ENCODE measurements at places on chromosomes 1 and 21.
A peak's percentile ranks its signal among the peaks of the same experiment; 100 is the strongest.

DNA sequence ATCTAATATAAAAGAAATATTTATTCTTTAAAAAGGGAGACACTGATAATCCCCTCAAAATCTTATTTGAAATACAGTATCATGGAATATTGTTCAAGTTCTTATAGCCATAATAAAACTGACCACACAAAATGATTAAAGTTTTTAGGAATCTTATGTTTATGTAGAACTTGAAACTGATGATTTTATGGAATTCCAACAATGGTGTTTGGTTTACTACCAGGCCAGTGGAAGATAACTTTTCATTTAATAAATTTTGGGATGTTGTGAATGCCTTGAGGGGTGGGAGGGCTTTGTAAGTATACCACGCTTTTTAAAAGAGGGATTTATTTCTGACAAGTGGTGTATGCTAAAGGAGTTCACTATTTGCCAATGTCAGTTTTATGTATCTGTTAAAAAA, 87.7 kb downstream of the RAB3GAP2 start:
- no peak for DNase-seq

DNA sequence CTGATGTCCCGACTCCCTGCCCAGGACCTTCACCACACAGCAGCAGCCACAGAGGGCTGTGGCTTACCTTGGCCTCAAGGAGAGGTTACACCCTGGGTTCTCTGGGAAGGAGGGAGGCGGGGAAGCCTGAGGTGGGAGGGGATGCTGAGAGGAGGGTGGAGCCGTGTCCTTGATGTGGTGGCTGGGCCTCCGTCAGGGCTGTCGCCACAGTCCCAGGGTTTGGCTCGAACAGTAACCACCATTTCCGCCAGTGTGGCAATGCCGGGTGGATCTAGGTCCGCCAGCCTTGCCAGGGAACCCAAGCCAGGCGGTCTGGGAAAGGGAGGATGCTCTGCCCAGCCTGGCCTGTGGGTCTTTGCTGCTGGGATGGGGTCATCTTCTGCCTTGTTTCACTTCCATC, 18.4 kb upstream of the CDCA8 start:
- DNase-seq, result no peak

GRCh38 chr1:62294261-62294660, 25.0 kb downstream of the KANK4 start:
- no peak for DNase-seq

DNA sequence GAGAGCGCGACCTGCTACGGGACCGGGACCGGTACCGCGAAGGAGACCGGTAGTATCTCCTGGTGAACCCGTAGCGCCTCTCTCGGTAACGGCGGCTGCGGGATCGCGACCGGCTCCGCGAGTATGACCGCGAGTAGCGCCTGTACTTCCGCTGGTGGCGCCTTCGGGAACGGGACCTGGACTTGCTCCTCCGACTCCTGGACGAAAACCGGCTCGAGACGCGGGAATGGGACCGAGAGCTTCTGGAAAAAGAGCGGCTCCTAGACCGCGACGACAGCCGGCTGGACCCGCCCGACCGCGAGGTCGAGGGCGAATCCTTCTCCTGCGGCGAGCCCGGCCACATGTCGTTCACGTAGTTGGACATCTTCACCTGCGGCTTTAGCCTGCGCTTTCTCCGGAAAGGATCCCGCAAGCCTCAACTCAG, 642 bp downstream of the RSRP1 start:
- DNase-seq, result no peak

- DNase-seq, result no peak
These were observed 75.8 kb downstream of the RGL1 start for GRCh38 chr1:183880531-183881243.

DNA sequence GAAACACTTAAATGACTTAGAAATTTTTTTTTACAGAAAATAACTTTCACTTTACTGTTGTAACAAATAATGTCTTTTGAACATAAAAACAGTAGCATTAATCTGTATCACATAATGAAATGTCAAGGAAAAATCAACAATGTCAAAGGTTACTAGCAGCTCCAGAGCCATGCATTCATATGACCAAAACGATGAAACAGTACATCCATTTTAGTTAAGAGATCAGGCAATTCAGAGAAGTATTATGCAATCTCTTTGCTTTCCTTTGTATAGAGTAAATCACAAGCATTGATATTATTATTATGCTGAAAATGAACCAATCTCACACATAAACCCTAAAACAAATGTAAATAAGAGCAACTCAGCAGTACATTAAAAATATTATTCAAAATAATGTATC, 748.9 kb downstream of the PLA2G4A start:
- no peak for DNase-seq

GRCh38 chr1:31497601-31498000, 78.7 kb upstream of the TINAGL1 start:
- DNase-seq, result no peak

GRCh38 chr1:45216861-45217260, 10.5 kb upstream of the ZSWIM5 start:
- no peak for DNase-seq

- no peak for DNase-seq
These were observed 157.0 kb upstream of the ZNHIT6 start for GRCh38 chr1:85865213-85865612.

- no peak for DNase-seq
These were observed 220.5 kb upstream of the B3GALT2 start for GRCh38 chr1:193406901-193407300.

DNA sequence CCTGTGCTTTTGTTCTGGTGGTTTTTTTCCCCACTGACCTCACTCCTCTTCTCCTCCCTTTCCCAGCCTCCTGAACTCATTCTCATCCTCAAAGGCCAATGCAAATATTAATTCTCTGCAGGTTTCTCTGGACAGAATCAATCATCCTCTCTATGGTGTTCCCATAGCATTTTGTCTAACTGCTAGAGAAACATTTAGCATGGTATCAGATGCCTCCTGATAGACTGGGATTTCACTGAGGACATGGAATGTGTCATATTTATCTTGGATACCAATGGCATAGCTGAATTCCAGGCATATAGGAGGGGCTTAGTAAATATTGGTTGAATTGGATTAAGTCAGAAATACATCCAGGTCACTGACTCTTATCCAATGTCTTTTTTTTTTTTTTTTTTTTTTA, 46.1 kb upstream of the SRP9 start:
- no peak for DNase-seq

DNA sequence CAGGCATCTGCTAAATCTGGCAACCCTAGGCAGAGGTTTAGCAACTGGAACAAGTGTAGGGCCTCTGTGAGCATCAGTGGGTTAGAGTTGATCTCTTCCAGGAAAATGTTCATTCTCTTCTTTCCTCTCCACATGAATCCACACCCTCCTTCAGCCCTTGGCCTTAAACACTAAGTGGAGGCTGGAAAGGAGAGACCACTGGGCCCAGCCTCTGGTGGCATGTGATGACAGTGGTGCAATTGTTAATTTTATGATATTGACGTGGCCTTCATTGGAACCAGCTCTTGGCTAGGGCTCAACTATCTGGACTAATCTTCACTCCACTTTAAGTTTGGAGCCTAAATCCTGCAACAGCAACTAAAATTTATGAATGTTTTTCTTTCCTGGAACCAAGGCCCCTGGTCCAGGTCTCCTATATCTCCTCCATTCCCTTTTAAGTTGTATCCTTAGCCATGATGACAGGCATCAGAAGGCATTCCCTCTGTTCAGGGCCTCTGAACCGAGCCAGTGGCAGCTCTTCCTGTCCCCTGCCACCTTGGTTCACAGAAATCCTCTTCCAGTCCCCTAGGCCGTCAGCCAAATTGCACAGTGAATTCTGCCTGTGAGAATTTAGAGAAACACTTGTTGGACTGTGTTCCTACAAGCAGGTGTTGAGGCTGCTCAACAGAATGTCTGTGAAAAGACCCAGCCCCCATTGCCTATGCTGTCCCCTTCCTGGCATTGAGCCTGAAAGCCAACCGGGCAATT, 132.2 kb downstream of the PSMG1 start:
- no peak for DNase-seq

DNA sequence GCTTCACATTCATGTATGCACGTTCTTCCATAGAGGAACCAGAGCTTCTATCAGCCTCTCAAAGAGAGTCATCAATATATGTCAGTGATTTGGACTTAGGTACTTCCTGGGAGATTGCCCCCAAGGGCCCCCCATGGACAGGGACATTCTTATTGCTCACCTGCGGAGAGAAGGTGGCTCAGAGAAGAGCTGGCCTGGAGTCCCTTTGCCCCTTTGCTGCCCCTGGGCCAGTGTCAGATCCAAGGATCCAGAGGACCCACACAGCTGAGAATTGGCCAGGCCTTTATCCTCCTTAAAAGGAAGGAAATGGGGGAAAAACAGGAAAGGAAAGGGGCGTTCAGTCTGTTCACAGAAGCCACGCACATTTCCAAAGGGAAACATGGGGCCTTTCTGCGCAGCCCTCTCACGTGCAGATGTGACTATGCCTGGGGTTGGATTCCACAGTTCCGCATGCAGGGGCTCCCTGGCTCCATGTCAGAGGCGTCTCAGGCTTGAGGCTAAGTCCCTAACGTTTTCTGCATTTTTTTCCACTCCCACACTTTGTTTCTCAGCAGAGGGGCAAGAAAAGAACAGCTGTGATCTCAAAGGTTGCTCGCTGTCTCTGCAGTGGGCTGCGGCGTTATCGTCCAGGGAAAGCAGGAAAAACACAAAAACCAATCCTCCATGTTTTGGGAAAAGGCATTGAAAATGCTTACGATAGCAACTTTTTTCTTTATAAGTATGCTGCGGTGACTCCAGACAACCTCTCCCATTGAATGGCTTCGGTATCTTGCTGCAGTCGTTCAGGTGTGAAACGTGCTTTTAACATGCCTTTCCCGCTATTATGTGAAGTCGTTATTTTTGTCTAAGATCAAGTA, 5.9 kb downstream of the C1orf226 start:
- no peak for DNase-seq

DNA sequence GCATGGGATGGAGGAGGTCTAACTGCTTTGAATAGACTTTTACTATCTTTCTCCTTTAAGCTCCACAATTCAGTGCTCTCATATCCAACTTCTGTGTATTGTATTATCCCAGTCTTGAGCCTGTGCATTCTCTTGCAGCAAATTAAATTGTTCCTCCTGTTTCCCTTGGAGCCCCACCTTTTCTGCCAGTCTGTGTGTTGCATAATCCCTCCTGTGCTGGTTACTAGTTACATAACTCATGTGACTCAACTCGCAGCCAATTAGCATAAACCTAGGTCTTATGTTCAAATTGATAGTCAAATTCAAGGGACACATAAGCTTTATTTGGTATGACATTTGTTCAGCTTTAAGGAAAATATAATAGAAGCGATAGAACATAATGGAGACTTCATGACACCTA, 1863.5 kb downstream of the MRPL39 start:
- DNase-seq, result no peak

DNA sequence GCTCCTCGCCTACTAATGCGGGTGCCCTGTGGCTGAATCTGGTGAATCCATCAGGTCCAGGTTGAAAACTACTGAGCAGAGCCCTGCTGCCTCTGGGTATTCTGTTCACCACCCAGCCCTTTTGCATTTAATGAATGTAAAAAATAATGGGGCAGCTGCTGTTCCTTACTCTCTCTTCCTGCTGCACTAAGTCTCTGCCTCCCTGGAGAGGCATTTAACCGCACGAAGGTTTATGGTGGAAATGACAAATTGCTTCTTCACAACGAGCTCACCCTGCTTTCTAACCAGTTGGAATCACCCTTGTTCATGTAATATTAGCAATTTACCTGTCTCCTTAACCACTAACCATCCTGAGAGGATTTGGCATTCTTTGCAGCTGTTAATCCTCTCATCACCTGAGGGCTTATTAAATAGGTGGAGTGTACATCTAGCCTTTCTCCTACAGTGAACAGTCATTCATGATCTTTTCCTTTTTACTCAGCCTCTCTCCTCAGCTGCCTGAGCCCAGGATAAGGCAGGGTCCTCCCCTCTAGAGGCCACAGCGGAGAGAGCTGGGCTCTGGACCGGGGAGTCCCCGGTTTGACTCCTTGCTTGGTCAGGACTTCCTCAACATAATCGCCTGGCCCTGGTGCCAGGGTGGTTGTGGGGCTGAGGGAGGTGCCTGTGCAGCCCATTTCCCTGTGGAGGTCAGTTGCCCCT, 97.6 kb downstream of the NOS1AP start:
- DNase-seq, result no peak

DNA sequence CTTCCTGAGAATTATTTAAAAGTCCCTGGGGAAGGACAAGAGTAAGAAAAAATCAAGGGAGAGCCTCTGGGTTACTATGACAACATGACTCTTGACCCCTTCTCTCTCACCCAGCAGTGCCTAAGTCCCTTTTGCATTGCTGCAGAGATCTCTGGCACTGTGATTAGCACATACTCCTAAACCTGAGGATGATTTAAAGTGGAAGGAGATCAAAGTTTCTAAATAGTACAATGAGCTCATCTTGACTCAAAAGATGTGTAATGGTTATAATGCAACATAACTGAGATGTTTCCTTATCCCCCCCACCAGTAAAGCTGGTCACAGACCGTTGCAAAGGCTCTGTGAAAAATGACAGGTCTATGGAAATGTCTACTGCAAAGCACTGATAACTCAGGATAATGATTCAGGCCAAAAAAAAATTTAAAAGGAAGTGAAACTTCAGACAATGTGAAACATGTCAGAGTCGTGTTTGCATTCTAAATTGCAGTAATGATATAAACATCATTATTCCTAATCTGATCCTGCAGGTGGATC, 519.2 kb downstream of the KIF26B start:
- peak; percentile 19 for DNase-seq

GRCh38 chr1:88462096-88462487, 222.0 kb upstream of the PKN2 start:
- no peak for DNase-seq

DNA sequence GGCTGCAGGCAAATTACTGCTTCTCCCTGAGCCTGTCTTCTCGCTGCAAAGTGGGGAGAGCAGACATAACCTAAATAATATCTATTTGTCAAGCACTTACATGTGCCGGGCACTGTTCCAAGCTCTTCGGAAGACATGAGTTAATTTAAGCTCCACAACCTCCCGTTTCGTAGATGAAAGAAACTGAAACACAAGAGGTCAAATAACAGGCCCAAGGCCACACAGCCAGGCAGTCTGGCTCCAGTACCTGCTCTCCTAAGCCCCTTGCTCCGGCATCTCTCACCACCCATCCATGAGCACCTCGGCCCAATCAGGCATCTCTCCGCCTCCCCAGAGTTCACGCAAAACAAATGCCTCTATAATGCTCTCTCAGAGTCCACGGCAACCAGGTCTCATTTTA, 65.4 kb downstream of the TAS1R2 start:
- DNase-seq, result no peak

- no peak for DNase-seq
These were observed 22.6 kb downstream of the IFNGR2 start for GRCh38 chr21:33425825-33426224.

- no peak for DNase-seq
These were observed 370.8 kb downstream of the AMY1C start for GRCh38 chr1:104120525-104120924.
